H9 (cell line): ENCODE measurements at places on chromosomes 7 and 10. TPM values are rescaled to one million over a fixed set of nuclear protein-coding genes. Genes with fewer than 3 reads are reported as not detected.

- H3K27me3 ChIP-seq: no peaks in the 10 kb centered on the region
- H3K27ac ChIP-seq: no peak overlapping the region
- no peak overlapping the region for H3K4me3 ChIP-seq
- DNase-seq: no peak
Observed at GRCh38 chr7:142161921-142162320, 50.4 kb downstream of the MGAM2 start.

GFRA1 gene
- 0.24 and 0.59 TPM in 2 replicates for total RNA-seq

LIPK gene
- total RNA-seq: not detected in 2 replicates

DNA sequence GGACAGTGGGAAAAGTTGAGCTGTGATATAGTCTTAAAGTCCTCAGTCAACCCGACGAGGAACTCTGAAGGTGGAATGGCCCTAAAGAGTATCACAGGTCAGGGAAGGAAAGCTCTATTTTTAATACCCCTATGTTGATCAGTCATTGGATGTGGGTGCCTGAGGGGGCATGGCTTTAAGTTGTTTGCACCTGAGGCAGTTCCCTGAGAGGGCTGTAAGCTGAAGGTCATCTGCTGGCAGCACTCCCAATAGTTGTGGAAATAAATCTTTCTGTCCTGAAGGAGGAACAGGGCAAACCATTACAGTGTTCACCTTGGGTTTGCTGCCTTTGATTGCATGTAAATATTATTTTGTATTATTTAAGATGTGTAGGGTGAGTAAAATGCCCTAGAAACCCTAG is 17.8 kb upstream of the C1GALT1 start:
- no peaks in the 10 kb centered on the region for H3K36me3 ChIP-seq
- H3K4me1 ChIP-seq: no peaks in the 10 kb centered on the region; the same call in 1 of the 2 replicates
- H3K27ac ChIP-seq: no peak overlapping the region
- H3K27me3 ChIP-seq: no peaks in the 10 kb centered on the region
- DNase-seq: no peak

PSD gene
- total RNA-seq: 3.4 and 3.6 TPM in 2 replicates

OPN4 gene
- not detected in 2 replicates for total RNA-seq

GRM3 gene
- total RNA-seq: 0.15 and 0.70 TPM in 2 replicates

- no peak overlapping the region for H3K4me3 ChIP-seq
- H3K36me3 ChIP-seq: no peaks in the 10 kb centered on the region
- no peak for DNase-seq
- no peaks in the 10 kb centered on the region for H3K4me1 ChIP-seq
- H3K27me3 ChIP-seq: no peaks in the 10 kb centered on the region
Observed at GRCh38 chr10:51057925-51058324, 16.4 kb upstream of the PRKG1 start.

- no peaks in the 10 kb centered on the region for H3K4me1 ChIP-seq
- H3K27me3 ChIP-seq: no peaks in the 10 kb centered on the region
- H3K36me3 ChIP-seq: peaks cover 14% of the 10 kb centered on the region; the same call in 1 of the 2 replicates
- H3K4me3 ChIP-seq: peak overlapping the region; percentile 78
- DNase-seq: peak; percentile 63
- no peak overlapping the region for H3K27ac ChIP-seq
Observed at GRCh38 chr10:32347363-32348022, 535 bp upstream of the EPC1 start.

- H3K4me1 ChIP-seq: no peaks in the 10 kb centered on the region
- no peaks in the 10 kb centered on the region for H3K27me3 ChIP-seq
- no peak for DNase-seq
- no peak overlapping the region for H3K27ac ChIP-seq
- peaks cover 9% of the 10 kb centered on the region for H3K36me3 ChIP-seq
Observed at GRCh38 chr10:109650228-109650627, 273.1 kb downstream of the XPNPEP1 start.

GRCh38 chr10:74034301-74034700 is 36.4 kb downstream of the VCL start:
- no peak overlapping the region for H3K4me3 ChIP-seq
- peaks cover 12% of the 10 kb centered on the region for H3K4me1 ChIP-seq
- peaks cover 24% of the 10 kb centered on the region for H3K36me3 ChIP-seq

ANKRD2 gene
- not detected in 2 replicates for total RNA-seq

SLC12A9 gene
- 42.3 and 43.0 TPM in 2 replicates for total RNA-seq

CACNA2D1 gene
- 29.9 and 36.2 TPM in 2 replicates for total RNA-seq

TET1 gene
- total RNA-seq: 52.1 and 53.4 TPM in 2 replicates

DNA sequence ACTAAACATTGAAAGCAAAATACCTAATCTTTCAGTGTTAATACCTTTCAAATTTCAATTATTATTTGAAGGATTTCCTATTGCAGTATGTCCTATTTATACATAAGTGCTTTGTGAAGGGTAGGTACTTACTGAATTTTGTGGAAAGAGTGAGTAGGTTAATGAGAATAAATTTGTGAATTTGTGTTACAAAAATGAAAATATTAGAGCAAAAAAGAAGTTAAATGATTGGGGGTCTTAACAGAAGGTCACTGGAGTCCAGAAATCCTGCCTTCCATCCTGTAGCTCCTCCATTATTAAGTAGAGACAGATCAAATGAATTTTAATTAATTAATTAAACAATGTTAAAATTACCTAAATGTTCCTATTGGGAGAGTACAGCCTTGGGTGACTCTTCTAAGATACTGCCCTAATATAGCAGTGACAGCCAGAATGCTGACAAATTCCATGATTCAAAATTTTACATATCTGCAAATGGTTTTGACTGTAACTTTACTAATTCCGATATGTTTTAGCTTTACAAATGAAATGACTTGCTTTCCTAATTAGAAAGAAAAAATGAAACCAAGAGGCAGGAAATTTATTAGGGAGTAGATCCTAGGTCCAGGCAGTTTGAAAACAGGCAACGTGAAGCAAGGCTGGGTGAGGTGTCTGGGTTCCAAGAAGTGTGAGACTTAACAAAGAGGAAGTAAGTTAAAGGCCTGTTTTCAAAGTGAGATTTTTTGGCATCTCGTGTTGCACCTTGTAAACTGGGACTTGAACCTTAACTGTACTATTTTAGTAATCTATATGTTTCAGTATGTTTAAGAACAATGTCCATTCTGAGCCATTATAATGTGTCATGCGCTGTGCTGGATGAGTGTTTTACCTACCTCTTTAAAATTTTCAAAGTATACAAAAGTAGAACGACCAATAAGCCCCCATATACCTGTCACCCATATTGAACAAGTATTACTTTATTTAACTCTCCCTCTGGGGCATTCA is 1.5 kb downstream of the PIK3CG start:
- H3K4me3 ChIP-seq: no peak overlapping the region
- DNase-seq: no peak
- H3K36me3 ChIP-seq: no peaks in the 10 kb centered on the region
- no peaks in the 10 kb centered on the region for H3K4me1 ChIP-seq
- no peak overlapping the region for H3K27ac ChIP-seq

DNA sequence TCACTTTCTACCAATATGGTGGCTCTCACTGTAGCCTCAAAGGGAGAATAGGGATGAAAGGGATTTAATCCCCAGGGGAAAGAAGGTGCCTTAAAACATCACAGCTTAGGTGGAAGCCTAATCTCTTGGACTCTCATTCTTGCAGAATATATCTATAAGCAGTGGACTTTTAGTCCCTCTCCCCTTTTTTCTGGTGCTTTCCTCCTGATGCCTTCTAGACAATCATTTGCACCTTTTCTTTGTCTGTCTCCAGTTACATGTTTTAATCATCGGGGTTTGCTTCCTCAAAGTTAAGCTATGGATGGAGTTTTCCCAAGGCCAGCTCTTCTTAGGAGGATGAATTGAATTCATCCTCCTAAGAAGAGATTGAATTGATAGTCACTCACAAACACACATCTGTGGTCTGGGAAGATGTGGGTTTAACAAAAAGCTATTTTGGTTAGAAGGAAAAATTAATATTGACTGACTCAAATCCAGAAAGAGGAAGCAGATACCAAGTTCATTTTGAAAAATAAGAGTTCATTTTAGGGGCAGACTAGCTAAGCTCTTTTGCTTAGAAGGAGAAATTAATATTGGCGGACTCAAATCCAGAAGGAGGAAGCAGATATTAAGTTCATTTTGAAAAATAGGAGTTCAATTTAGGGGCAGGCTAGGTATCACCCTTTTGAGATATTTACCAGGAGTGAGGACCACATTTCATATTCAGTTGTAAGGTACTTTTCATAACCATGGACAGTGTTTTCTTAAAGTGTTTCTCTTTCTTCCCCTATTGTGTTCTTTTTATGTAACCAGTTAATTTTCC is 35.2 kb upstream of the PLEKHS1 start:
- H3K4me1 ChIP-seq: peaks cover 2% of the 10 kb centered on the region; the same call in 1 of the 2 replicates
- H3K27me3 ChIP-seq: no peaks in the 10 kb centered on the region
- H3K36me3 ChIP-seq: no peaks in the 10 kb centered on the region
- H3K27ac ChIP-seq: no peak overlapping the region
- H3K4me3 ChIP-seq: no peak overlapping the region
- DNase-seq: no peak

SCART1 gene
- 0.39 and 0.50 TPM in 2 replicates for total RNA-seq

GTF2IRD2 gene
- 9.1 and 9.8 TPM in 2 replicates for total RNA-seq

- H3K36me3 ChIP-seq: no peaks in the 10 kb centered on the region
- no peak for DNase-seq
- no peak overlapping the region for H3K27ac ChIP-seq
Observed at GRCh38 chr7:69208848-69209247, 389.4 kb upstream of the AUTS2 start.

DNA sequence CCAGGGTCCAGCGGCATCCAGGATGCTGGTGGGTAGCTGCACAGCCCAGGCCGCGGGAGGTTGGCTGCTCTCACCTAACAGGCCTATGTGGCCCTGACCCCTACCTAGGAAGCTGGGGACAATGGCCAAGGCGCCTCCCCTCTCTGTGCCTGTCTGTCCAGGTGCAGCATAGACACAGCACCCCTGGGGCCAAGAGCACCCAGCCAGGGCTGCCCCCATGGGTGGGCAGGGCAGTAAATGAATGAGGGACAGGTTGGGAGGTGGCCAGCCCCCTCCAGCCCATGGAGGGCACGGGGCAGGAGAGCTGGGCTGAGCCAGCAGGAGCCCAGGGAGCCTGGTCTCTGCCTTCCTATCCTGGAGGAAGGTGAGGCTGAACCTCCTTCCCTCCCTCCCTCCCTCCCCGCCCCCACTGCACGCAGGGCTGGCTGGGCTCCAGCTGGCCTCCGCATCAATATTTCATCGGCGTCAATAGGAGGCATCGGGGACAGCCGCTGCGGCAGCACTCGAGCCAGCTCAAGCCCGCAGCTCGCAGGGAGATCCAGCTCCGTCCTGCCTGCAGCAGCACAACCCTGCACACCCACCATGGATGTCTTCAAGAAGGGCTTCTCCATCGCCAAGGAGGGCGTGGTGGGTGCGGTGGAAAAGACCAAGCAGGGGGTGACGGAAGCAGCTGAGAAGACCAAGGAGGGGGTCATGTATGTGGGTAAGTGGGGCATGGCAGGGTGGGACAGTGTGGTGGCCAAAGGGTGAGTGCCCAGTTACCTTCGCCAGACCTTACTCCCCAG is at the start of gene SNCG:
Gene SNCG, plus strand, starts transcription at position 484 of the 785 bp plus-strand sequence. Its CDS starts 99 bp downstream, at position 583.
- peaks cover 11% of the 10 kb centered on the region; the same call in 1 of the 2 replicates for H3K4me1 ChIP-seq
- no peak within 1 kb of the TSS; the same call in 1 of the 3 replicates for H3K4me3 ChIP-seq
- DNase-seq: peak; percentile 48
- H3K27me3 ChIP-seq: no peaks in the 10 kb centered on the region
- peaks cover 2% of the 10 kb centered on the region; the same call in 1 of the 2 replicates for H3K36me3 ChIP-seq

SLC29A3 gene
- 9.2 and 10.2 TPM in 2 replicates for total RNA-seq

SPDYE1 gene
- not detected in 2 replicates for total RNA-seq

GRCh38 chr10:4437791-4438190 is 388.2 kb upstream of the AKR1E2 start:
- no peaks in the 10 kb centered on the region for H3K4me1 ChIP-seq
- DNase-seq: no peak
- no peak overlapping the region for H3K4me3 ChIP-seq
- no peak overlapping the region for H3K27ac ChIP-seq

- no peaks in the 10 kb centered on the region for H3K27me3 ChIP-seq
- no peak overlapping the region for H3K27ac ChIP-seq
- H3K36me3 ChIP-seq: no peaks in the 10 kb centered on the region
Observed at GRCh38 chr10:89302625-89303024, 779 bp downstream of the IFIT2 start.

GRCh38 chr7:155991470-155991869 is 179.2 kb upstream of the SHH start:
- H3K4me1 ChIP-seq: no peaks in the 10 kb centered on the region
- DNase-seq: peak; percentile 5
- no peaks in the 10 kb centered on the region for H3K36me3 ChIP-seq
- no peak overlapping the region for H3K4me3 ChIP-seq

GRCh38 chr10:14322526-14323188 is 8.1 kb downstream of the FRMD4A start:
- H3K4me1 ChIP-seq: no peaks in the 10 kb centered on the region; the same call in 1 of the 2 replicates
- no peak overlapping the region for H3K4me3 ChIP-seq
- no peak overlapping the region for H3K27ac ChIP-seq
- DNase-seq: no peak
- no peaks in the 10 kb centered on the region for H3K27me3 ChIP-seq

GRCh38 chr7:66140924-66141323 is 26.3 kb downstream of the CRCP start:
- no peak overlapping the region for H3K4me3 ChIP-seq
- H3K36me3 ChIP-seq: peaks cover 75% of the 10 kb centered on the region
- DNase-seq: no peak
- H3K4me1 ChIP-seq: no peaks in the 10 kb centered on the region
- H3K27me3 ChIP-seq: no peaks in the 10 kb centered on the region

DNA sequence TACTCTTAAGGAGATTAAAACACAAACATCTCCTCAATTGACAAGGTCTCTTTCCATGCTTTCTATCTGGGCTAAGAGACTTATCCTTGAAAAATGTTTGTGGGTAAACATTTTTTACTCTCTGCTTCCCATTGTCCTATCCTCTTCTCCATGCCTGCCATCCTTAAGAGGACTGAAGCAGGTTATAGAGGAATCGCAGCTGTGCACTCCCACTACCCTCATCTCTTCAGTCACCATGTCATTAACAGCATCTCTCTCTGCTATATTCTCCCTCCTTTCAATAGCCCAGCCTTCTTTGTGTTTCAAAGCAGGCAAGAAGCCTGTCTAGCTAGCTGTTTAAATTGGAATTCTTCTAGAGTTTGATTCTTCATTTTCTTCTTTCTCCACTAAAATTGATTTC is 22.6 kb downstream of the COL1A2 start:
- H3K4me1 ChIP-seq: peaks cover 3% of the 10 kb centered on the region; the same call in 1 of the 2 replicates
- H3K4me3 ChIP-seq: no peak overlapping the region
- H3K27me3 ChIP-seq: no peaks in the 10 kb centered on the region
- DNase-seq: no peak
- no peak overlapping the region for H3K27ac ChIP-seq
- peaks cover 14% of the 10 kb centered on the region; the same call in 2 of the 3 replicates for H3K36me3 ChIP-seq

GNAT3 gene
- total RNA-seq: not detected in 2 replicates

CPVL gene
- total RNA-seq: 26.9 and 28.0 TPM in 2 replicates

DNA sequence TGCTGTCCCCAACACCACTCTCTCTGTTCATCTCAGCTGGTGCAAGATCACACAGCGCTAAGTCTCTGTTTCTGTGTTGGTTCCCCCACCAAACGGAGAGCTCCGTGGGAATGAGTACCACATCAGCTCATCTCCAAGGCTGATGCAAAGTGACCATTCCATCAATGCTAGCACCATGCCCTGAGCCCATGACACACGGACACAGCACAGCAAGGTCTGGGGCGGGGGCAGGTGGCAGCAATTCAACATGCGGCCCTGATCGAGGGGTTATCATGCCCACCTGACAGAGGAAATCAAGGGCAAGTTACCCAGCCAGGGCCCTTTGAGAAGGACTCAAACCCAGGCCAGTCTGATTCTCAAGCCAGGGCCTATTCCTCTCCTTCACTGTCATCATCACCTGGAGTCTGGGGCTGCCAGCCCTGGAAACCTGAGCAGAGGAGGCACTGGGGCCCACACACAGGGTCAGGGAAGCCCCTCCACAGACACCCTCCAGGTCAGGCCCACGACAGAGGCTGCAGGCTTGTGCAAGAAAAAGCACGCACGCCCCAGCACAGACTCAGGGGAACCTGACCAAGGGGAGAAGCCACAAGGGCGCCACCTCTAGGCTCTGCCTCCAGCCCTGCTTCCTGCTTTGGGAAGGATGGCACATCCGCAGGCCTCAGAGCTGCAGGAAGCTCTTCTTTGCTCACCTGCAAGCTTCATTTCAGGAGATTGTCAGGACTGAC is 74.8 kb downstream of the GRID1 start:
- DNase-seq: peak; percentile 68
- H3K27ac ChIP-seq: no peak overlapping the region
- no peaks in the 10 kb centered on the region for H3K27me3 ChIP-seq
- no peak overlapping the region for H3K4me3 ChIP-seq
- H3K36me3 ChIP-seq: no peaks in the 10 kb centered on the region
